NCI-H774 (cell line): ENCODE measurements at places on chromosomes 12 and 14.
A peak's percentile ranks its signal among the peaks of the same experiment; 100 is the strongest.

DNA sequence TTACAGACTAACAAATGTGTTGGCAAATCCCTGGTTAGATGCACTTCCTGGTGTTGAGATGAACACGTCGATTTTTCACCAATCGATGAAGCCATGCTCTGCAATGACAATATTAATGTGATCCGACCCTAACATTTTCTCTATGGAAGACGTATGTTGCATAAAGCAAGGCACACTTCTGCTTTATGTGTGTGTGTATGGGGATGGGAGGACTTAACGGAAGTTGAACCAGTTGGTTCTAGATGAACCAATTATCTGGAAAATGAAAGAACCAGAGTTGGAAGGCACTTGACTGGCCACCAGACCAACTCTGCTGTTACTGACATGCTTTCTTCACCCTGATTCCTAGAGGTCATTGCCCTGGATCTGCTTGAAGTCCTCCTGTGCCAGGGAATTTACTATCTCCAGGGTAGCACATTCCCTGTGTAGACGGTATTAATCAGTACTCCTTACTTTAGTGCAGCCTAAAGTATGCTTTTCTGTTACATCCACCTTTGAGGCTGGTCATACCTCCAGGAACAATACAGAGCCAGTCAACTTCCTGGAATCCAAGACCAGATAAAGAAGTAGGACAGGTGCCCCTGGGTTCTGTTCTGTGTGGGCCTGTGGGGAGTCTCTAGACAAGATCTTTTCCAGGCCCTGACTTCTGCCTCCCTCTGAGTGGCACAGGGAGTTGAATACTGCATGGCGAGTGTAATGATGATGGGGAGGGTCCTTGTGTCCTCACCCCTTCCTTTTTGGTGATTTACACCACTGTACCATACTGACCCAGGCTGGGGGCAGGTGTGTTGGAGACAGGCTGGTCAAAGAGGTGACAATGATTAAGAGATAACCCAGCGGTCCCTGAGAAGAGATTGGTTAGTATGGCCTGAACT lies 4.1 kb downstream of the SDR39U1 start:
- DNase-seq = no peak

GRCh38 chr14:96097752-96098151 lies 58.6 kb downstream of the C14orf132 start:
- DNase-seq = no peak

DNA sequence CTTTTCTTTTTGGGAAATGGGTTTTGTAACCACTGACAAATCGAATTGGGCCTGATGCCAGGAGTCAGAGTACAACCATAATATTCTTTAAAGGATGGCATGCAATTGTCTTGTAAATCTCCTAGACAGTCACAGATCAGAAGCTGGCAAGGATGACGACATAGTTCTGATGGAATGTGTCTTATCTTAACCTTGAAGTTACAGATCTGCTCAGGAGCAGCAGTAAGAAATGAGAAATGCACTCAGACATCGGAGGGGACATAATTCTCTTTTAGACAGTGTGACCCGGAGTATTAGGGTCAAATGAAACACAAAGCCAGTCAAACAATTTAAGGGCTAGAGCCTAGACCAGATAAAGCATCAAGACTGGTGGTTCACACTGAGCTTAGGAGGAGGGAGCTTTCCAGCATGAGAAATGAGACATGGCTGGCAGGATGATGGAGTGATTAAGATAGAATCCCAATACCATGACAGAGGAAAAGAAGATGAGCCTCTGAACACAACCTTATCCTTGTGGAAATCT lies 17.5 kb downstream of the CBX5 start:
- DNase-seq = no peak

GRCh38 chr12:120797677-120798642 lies 72.3 kb downstream of the ACADS start:
- no peak for DNase-seq

- no peak for DNase-seq
These were observed 121.6 kb downstream of the KTN1 start for GRCh38 chr14:55701638-55702037.

DNA sequence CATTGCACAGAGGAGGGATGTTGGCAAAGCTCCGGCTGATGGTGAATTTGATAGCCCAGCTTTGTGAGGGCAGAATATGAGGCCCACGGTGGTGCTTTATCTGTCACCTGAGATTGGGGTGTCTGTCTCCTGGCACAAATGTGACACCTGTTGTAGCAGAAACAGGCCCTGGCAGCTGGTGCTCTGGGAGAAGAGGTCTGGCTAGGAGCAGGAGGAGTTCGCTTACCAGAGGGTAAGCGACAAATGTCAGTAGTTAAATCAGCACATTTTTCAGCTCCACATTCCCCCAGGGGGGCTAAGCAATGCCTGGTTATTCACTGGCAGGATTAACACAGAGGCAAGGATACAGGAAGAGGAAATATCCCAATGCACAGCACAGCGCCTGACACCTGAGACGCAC lies 71.1 kb downstream of the B4GALNT3 start:
- no peak for DNase-seq

DNA sequence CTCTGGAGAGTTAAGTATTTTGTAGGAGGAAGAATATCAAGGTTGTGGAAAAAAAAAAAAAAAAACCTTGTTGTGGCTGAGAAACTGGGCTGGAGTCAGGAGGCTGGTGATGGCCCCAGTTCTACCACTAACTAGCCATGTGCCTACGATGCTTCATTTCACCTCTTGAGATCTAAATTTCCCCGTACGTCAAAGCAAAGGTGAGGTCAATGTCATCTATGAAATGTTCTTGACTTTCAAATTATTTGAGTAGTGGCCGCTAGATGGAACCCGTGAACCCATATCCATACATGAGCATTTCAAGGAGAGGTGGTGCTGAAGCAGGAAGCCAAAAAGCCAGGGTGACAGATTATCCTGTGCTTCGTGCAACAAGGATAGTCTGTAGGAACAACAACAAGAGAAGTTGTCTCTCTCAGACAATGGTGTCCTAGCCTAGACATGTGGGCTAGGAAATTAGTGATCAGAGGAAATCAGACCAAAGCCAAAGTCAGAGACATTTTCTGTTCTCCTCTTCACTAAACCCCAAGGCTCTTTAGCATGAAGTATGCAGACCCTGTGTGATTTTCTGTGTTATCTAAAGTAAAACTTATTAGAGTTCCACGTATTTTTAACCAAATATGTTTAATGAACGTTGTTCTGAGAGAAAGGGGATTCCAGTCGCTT lies 95.5 kb upstream of the ETV6 start:
- DNase-seq = peak; percentile 41

DNA sequence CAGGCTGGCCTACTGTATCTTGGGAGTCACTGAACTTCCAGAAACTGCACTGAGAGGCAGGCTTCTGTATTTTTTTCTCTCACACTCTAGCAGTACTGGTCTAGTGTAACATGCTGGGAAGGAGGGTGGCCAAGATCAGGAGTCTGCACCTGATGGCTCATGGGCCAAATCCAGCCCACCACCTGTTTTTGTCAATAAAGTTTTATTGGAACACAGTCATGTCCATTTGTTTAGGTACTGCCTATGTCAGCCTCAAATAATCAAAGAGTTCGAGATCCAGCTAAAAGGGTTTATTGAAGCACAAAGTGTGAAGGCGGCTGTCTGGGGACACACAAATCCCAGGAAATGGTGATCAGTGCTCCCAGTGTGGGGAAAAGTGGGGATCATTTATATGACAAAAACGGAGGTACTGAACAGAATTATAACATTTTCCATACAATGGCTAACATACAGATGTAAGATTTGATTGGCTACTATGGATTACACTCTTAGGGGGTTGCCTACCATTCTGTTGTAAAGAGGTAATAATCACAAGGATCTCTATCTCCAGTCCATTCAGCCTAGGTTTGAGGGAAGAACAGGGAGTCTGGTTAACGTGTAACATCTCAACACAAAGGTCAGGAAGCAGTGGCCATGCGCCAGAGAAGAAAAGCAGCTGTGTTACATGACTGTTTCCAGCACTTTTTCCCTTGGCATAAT lies 12.9 kb downstream of the USP30 start:
- no peak for DNase-seq

DNA sequence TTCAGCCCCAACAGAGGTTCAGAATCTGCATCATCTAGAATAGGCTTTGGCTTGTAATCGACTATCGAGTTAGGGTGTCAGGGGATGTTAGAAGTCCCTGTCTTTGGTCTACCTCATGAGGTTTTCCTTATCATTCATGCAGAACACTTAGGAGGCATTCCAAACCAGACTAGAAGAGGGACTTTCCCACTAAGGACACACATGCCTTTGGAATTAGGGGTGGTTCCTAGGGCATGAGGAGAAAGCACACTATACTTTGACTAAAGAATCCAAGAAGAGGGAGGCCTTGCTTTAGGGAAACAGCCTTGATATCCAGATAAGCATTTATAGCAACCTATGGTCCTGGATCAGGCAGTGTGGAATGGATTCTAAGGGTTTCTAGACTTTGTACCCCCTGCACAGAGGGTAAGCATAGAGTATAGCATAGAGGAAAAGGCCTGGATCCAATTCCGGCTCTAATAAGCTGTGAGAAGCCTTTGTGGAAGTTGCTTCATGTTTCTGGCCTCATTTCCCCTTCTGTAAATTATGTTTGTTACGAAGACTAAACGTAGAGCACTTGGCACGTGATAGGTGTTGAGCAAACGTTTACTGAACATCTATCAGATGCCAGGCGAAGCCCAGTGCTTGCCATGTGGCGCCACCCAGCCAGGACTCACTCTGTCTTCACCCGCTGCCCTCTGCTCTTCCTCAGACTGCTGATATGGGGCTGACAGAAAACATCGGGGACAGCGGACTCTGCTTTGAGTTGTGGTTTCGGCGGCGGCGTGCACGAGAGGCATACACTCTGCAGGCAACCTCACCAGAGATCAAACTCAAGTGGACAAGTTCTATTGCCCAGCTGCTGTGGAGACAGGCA lies 13.2 kb downstream of the ZNF219 start:
- DNase-seq = no peak

- no peak for DNase-seq
These were observed 881.2 kb downstream of the GALC start for GRCh38 chr14:87111741-87112140.

DNA sequence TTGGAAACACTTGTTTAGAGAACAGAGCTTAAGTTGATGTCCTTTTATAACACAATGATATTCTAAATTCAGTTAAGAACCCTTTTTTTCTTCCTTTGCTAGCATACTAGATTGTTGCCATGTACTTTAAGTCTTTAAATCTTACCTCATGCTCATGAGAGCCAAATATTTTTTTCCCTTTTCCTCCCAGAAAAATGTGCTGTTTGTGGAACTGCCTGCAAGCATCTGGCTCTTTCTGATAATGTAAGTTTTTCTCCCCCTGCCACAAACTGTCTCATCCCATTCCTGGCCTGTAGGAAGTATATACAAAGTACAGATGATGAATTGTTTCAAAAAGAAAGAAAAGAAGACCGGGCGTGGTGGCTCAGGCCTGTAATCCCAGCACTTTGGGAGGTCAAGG lies 5.3 kb downstream of the RNF212B start:
- no peak for DNase-seq

- DNase-seq = no peak
These were observed 485.8 kb upstream of the ATXN7L3B start for GRCh38 chr12:74051848-74052247.

DNA sequence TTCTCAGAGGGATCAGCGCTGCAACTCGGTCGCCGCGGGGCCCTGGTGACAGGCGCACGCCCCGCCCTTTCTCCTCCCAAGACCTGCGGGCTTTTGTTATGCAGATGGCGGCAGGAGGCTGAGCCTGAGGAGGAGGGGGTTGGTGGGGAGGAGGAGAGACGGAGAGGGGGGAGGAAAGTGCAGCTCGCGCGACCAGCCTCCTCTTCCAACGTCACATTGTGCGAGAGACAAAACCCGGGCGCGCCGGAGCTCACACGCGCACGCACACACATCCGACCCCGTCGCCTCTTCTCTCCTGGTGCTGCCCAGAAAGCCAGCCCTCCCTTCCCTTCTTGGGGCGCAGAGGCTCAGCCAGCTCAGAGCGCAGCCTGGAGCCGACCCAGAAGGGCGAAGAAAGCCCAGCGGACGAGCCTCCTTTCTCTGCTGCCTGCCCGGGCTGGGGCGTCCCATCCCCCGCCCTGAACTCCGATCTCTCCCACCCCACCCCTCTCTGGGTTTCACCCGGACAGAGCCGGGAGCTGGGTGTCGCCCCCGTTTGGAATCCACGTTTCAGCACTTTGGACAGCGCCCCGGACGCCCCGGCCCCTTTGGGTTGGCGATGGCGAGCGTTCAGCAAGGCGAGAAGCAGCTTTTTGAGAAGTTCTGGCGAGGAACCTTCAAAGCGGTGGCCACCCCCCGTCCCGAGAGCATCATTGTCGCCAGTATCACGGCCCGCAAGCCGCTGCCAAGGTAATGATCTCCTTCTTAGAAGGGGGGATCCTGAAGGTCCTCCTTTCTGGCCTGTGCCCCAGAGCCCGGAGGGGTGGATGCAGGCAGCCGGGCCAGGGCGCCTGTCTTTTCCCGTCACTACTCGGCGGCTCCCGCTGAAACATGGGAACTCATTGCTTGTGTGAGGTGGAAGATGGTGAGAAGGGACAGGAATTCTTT lies at the start of gene SRRM4:
SRRM4 (plus strand) TSS at position 257 of the 927 bp plus-strand sequence; CDS start at position 599, 342 bp downstream.
- DNase-seq = peak; percentile 94

GRCh38 chr12:85527192-85527591 lies 247.2 kb downstream of the ALX1 start:
- no peak for DNase-seq

DNA sequence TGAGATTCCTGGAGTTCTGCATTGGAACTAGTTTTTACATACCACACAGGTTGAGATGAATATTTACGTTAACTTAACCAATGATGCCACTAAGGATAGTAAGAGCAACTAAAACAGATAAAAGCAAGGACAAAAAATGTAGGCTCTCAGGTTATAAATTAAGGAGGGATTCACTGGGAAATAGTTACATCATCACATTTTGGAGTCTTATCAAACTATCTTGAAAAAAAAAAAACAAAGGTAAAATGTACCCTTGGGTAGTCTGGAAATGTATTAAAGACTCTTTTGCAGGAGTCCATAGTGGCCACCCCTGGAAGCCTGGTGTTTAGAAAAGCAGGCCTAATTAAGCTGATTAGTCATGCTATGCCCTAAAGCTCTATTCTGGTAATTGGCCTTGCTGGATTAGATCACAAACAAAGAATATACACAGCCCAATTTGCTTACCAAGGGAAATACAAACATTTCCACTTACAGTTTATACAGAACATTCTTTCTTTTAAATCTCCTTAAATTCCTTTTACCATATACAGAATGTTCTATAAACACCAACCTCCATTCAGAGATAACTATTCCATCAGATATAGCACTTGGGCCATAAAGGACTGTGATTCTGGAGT lies 39.3 kb downstream of the SLC25A47 start:
- DNase-seq = peak; percentile 40

DNA sequence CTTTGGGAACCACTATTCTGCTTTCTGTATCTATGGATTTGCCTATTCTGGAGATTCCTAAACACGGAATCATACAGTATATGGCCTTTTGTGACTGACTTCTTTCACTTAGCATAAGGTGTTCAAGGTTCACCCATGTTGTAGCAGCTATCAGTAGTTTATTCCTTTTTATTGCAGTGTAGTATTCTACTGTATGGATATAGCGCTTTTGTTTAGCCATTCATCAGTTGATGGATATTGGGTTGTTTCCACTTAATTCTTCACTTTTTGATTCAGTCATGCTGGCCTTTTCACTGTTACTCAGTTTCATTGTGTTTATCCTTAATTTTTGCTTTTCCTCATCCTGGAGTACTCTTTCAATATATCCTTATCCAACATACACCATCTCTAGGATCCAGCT lies 5.1 kb downstream of the PPP4R4 start:
- DNase-seq = no peak

- DNase-seq = no peak
These were observed 349.9 kb downstream of the C12orf50 start for GRCh38 chr12:87679251-87679650.

- no peak for DNase-seq
These were observed 596.0 kb downstream of the SLC16A7 start for GRCh38 chr12:60191676-60192359.
